ENCODE measurements at places on chromosomes 5 and 9.

GRCh38 chr5:96220610-96221390 lies 212.2 kb downstream of the PCSK1 start:
- no peak for DNase-seq

- no peak for DNase-seq
Observed at GRCh38 chr5:41305056-41305455, 91.7 kb upstream of the C6 start.

DNA sequence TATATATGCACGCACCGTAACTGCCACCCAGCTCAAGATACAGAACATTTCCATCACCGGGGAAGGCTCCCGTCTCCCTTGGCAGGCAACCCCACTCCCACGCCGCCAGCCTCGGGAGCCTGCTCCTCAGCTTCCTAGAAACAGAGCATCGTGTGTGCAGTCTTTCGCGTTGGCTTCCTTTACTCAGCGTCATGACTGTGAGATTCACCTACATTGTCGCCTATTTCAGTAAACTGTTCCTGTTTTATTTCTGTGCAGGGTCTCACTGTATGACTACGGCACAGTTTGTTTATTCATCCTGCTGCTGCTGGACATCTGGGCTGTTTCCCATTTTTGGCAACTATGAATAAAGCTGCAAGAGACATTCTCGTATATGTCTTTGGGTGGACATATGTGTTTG lies 90.7 kb downstream of the STK10 start:
- no peak for DNase-seq

DNA sequence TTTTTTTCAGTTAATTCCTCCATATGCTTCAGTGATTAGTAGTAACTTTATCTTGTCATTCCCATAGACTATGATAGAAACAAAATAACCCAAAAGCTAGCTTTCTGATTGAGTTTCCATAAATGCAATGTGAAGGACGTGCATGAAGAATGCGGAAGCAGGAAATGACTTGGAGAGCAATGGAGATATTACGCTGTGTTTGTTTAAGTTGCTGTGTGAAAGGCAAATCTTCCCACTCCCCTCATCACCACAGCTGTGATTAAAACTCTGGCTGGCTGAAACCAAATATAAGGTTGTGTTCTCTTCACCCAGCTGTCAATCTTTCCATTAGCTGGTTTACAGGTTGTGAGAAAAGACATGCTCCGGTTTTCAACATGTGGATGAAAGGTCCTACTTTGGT lies 83.9 kb downstream of the NR2F1-AS1 start:
- no peak for DNase-seq

GRCh38 chr5:661891-662750 lies 31.0 kb downstream of the TPPP start:
- no peak for DNase-seq

Data from cerebellar nuclear complex (tissue), 1 donor.